Lower leg skin (tissue), 4 donors: ENCODE measurements at places on chromosomes 11 and 22. TPM values are rescaled to one million over a fixed set of nuclear protein-coding genes. Genes with fewer than 3 reads are reported as not detected.

DNA sequence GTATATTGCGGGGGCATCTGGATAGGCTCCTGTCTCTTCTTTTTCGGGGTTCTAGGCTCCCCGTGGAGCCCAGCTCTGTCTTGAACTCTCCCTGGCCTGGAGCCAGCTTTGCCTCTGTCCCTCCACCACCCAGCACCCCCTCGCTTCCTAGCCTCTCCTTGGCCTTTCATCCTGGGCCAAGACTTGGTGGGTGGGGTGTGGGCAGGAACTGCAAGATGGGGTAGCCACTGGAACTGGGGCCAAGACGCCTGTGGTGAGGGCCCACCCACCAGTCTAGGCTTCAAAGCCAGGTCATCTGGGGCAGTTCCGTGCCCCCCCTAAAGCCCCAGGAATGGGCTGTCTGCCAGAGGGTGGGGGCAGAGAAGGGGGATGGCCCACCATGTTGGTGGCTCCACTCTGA lies 1.7 kb upstream of the CRYBB1 start:
- DNase-seq = no peak

DNA sequence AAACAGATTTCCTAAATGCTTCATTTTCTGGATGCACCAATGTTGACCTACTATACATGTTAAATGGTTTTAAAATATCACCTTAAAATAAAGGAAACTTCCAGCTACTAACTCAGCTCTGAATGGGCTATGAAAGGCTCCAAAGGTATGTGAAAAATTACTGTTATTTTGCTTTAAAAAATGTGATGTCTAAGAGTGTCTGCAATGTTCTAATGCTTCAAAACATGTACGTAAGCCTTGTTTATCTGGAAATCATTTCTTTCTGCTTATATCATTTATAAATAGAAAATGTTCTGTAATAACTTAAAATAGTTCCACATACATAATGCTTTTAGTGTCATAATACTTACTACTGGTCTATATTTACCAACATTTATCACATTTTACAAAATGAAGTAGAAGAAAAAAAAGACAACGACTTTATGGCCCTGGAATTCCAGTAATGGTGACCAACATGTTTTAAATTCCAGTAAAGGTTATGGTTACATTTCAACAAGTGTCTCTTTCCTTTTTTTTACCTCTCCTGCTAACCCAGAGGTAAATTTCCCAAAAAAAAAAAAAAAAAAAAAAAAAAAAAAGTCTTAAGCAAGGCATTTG lies 2.5 kb downstream of the BDNF start:
- DNase-seq = no peak

GRCh38 chr11:68399916-68400315 lies 60.6 kb upstream of the PPP6R3 start:
- no peak for DNase-seq

Gene CDC42EP2
- not detected for total RNA-seq
